NCI-H2029 (cell line): ENCODE measurements at places on chromosomes 4 and X.

- no peak for DNase-seq
These were observed 6.9 kb upstream of the PGRMC1 start for GRCh38 chrX:119229253-119229615.

- no peak for DNase-seq
These were observed 668 bp upstream of the TAPT1 start for GRCh38 chr4:16226816-16227461.

DNA sequence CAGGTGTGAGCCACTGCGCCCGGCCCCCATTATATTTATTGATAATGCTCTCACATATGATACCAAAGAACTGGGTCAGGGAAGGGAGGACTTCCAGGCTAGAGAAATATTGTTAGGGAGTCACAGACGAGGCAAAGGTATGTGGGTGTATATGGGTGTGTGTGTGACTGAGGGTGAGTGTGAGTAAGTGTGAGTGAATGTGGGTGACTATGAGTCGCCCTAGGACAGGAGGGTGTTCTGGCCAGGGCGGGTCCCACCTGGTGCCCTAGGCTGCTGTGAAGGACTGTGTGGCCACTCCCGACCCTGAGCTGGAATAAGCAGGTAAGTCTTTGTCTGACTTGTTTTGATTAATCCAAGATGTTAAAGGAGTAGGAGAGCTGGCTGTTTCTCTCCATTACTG is 34.4 kb downstream of the RWDD4 start:
- no peak for DNase-seq

- DNase-seq = no peak
These were observed 304.2 kb downstream of the ARHGAP24 start for GRCh38 chr4:85779165-85779564.

- no peak for DNase-seq
These were observed 1100.9 kb downstream of the RPA4 start for GRCh38 chrX:97984641-97985040.

GRCh38 chr4:24979554-24979953 is 51.2 kb downstream of the LGI2 start:
- peak; percentile 31 for DNase-seq

DNA sequence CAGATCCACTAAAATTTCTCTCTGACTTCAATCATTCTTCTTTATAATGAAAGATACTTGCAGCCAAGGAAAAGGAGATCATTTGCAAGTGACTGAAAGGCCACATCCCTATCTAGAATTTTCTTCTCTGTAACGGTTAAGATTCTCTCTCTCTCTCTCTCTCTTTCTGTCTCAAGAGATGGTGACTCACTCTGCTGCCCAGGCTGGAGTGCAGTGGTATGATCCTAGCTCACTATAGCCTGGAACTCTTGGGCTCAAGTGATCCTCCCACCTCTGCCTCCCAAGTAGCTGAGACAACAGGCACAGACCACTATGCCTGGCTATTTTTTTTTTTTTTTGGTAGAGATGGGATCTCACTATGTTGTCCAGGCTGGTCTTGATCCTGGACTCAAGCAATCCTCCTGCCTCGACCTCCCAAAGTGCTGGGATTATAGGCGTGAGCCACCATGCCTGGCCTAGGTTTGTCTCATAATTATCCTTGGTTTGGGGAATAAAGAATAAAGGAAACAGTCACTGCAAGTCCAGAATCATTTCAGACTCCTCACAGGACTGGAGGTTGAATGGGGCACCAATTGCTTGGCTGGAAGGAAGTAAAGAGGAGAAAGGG is 33.3 kb upstream of the GALNT7 start:
- DNase-seq = no peak

DNA sequence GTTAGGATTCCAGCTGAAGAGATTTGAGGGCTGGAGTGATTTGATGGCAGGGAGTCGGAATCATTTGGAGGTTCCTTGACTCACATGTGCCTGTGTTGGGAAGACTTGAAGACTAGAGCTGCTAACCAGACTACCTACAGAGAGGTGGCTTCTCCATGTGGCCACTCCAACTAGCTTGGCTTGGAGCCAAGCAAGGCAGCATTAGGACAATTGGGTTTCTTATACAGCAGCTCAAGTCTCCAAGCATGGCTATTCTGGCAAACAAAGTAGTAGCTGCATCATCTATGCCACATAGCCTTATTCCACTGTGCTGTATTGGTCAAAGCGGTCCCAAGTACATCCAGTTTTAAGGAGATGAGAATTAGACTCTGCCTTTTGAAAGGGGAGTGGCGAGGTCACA is 171.7 kb upstream of the SLC4A4 start:
- DNase-seq = no peak

DNA sequence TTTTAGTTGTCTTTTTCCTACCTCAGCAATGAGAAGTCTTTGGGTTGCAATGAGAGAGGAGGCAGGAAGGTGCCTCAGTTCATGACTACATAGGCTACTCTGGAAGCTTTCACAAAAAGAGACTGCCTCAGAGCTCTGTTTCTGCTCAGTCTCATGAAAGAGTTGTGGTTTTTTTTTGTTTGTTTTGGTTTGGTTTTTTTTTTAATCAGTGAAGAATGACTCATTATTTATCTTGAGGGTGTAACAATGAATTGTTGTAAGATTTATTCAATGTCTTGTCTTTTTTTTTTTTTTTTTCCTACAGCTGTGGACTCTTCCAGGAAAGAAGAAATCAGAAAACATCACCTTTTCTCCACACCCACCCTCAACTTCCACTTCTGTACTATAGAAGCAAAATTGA is 67.5 kb upstream of the CXCL13 start:
- DNase-seq = peak; percentile 45

GRCh38 chrX:45712067-45712466 is 511.4 kb upstream of the DIPK2B start:
- no peak for DNase-seq

- DNase-seq = no peak
These were observed 8.8 kb upstream of the TMEM128 start for GRCh38 chr4:4256799-4257198.

DNA sequence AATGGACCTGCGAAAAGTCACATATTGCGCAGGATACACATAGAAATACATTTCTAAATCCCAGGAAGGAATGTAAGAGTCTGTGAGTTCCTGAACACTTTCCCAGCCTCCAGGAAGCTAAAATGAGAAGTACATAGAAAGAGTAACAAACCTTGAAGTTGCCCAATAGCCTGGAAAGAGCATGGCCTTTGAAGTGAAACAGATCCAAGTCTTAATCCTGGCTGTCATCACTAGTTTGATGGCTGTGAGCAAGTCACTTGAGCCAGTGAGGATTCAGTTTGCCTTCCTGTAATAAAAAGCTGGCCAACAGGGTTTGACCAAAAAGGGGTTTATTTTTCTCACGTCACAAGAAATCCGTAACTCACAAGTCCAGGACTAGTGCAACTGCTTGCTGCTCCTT is 69.8 kb downstream of the ARHGEF38 start:
- DNase-seq = no peak
